ENCODE measurements at places on chromosomes 5 and 9.
A peak's percentile ranks its signal among the peaks of the same experiment; 100 is the strongest.

DNA sequence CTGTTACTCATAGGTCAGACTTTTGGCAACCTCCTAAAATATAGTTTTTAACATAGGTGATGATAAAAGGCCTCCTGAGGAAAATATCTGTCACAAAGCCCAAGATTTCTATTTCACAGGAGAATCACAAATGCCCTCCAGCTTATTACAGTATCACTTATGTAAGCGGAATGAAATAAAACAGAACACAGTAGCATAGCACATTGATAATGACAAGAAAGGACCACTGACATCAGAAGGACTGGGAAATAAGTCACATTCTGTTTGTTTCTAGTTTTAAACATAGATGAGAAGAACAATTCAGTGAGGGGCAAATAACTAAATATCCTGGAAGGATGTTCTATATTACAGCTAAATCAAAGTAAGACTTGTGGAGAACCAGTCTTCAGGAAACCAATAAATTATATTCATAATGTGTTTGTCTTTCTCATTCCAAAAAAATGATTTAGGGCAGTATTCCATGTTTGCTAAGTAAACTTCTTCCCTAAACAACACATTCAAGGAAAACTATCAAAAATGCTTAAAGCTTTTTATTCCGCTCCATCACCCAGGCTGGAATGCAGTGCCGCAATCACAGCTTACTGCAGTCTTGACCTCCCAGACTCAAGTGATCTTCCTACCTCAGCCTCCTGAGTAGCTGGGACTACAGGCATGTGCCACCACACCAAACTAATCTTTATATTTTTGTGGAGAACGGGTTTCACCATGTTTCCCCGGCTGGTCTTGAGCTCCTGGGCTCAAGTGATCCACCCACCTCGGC lies 20.8 kb upstream of the CTNNAL1 start:
- DNase-seq: no peak

GRCh38 chr5:177369645-177370440 lies 12.1 kb downstream of the RGS14 start:
- no peak for DNase-seq

- DNase-seq: no peak
Measured at GRCh38 chr9:136899196-136899595, 12.9 kb downstream of the TRAF2 start.

GRCh38 chr5:102760815-102761214 lies 5.7 kb downstream of the PAM start:
- DNase-seq: no peak

GRCh38 chr9:136451221-136451877 lies 11.7 kb upstream of the INPP5E start:
- DNase-seq: no peak

GRCh38 chr5:131496400-131496713 lies 138.7 kb downstream of the RAPGEF6 start:
- DNase-seq: peak; percentile 60

GRCh38 chr5:144487207-144487606 lies 316.5 kb downstream of the KCTD16 start:
- no peak for DNase-seq

GRCh38 chr5:132294728-132295504 lies 722 bp downstream of the SLC22A4 start:
- peak; percentile 91 for DNase-seq

- no peak for DNase-seq
Measured at GRCh38 chr5:9431496-9432258, 114.2 kb downstream of the SEMA5A start.

DNA sequence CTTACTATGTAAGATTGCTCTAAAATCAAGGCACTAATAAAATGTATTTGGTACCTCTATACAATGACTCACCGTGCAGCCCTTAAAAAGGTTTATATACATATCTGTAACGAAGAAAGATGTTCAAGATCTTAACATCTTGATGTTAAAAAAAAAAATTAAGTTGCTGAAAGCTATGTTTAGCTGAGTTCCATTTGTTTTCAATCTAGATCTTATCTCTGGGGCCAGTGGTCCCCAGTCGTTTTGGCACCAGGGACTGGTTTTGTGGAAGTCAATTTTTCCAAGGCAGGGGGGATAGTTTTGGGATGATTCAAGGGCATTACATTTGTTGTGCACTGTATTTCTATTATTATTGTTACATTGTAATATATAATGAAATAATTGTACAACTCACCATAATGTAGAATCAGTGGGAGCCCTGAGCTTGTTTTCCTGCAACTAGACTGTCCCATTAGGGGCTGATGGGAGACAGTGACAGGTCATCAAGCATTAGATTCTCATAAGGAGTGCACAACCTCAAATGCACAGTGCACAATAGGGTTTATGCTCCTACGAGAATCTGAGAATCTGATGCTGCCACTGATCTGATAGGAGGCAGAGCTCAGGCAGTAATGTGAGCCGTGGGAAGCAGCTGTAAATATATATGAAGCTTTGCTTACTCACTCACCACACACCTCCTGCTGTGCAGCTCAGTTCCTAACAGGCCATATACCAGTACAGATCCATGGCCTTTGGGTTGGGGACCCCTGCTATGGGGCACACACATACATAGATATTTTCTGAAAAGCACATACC lies 27.6 kb upstream of the TSLP start:
- DNase-seq: no peak

GRCh38 chr9:136140966-136141365 lies 22.3 kb upstream of the TMEM250 start:
- DNase-seq: no peak

DNA sequence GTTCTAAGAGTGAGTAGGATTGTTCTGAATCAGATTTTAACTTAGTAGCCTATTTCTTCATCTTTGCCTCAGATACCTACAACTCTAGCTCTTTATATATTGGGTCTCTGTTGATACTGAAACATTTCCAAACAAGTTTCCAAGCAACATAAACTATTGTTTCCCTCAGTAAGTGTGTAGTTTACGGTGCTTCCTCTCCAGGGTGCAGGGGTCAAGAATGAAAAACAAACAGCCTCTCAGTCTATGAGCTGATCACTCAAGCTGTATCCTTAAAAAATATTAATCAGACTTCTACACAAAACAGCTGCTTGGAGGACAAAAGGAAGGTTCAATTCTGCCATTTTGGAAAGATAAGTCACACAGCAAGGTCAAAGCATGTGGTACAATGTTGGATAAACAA lies 75.0 kb downstream of the ADAMTS12 start:
- DNase-seq: no peak

DNA sequence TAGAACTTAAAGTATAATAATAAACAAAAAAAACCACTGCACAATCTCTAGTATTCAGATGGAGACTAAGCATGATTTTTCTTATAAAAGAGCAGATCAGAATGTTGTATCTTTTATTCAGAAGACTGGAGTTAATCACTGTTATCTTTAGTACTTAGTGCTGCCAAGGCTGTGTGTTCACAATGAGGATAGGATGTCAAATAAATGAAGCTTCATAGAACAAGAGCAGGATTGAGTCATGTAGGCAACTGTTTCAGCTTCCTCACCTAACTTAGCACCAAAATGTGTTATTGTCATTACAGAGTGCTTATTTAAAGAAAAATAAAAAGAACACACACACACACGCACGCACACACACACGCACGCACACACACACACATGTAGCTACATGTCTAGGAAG lies 58.1 kb upstream of the CDKN2B start:
- no peak for DNase-seq

DNA sequence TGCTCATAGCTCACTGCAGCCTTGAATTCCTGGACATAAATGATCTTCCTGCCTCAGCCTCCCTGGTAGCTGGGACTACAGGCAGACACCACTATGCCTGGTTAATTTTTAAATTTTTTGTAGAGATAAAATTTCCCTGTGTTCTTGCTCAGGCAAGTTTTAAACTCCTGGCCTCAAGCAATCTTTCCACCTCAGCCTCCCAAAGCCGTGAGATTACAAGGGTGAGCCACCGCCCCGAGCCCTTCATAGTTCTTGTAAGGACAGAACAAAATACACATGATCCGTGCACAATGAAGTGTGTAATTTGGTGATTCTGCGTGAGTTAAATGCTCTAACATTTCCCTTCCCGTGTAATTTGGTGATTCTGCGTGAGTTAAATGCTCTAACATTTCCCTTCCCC lies 27.7 kb upstream of the MYO10 start:
- no peak for DNase-seq

DNA sequence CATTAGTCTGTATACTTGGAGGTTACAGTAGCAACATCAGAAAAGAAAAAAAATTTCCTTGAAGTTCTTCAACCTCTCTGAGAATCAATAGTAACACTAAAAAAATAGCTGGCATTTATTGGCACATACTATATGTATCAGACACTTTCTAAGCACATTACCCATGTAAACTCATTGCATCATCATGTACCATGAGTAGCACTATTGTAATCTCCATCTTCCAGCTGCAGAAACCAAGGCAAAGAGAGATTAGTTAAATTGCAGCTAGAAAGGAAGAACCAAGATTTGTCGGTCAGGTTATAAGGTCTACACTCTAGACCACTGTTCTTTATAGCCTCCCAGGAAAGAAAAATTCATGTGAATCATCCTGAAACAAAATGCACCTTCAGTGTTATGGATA lies 31.4 kb upstream of the RAB3C start:
- DNase-seq: no peak

DNA sequence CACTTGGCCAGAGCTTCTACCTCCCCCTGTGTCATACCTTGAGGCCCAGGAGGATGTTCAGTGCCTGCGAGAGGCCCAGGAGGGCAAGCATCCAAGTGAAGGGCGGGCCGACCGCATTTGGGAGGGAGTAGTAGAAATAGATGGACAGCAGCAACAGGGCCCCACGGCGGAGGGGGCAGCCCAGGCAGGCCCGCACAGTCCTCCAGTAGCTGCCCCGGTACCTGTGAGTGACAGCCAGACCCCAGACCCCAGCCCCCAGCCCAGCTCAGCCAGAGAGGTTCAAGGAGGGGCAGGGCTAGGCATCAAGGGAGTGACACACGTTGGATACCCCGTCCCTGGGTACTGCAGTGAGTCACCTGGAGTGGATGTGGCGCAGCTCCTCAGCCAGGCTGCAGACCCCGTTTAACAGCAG lies 1.4 kb downstream of the STING1 start:
- no peak for DNase-seq

- peak; percentile 8 for DNase-seq
Measured at GRCh38 chr5:55338092-55338613, 30.4 kb downstream of the MTREX start.

DNA sequence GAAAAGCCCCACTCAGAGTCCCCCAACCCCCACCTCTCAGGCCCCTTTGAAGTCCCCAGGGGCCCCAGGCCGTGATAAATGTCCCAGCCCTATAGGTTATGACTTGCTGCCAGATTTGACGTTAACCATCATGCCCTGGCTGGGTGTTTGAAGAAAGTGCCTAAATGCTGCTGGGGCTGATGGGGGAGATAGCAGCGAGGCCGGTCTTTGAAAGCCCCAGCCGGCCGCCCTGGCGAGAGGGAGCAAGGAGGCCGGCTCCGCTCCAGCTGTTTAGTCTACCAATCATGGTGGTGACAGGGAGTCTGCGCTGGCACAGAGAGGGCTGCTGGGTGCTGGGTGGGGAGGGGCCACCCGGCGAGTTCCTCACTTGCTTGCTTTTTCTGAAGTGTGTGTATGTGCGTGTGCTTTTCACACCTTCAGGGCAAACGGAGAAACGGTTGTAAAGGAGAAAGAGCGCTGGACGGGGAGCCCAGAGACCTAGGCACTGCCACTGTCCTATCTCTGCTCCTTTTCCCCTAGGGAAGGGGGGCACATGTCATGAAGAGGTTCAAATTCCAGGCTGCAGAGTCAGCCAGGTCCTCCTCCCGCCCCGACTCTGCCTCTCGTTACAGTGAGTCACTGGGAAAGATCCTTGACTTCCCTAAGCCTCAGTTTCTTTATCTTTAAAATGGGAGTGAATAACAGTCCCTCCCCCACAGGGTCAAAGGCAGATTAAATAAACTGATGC lies 126.1 kb upstream of the HAND1 start:
- DNase-seq: no peak

- no peak for DNase-seq
Measured at GRCh38 chr5:407801-408268, 35.1 kb upstream of the EXOC3 start.

- DNase-seq: no peak
Measured at GRCh38 chr5:146482775-146483174, 33.2 kb downstream of the GPR151 start.

DNA sequence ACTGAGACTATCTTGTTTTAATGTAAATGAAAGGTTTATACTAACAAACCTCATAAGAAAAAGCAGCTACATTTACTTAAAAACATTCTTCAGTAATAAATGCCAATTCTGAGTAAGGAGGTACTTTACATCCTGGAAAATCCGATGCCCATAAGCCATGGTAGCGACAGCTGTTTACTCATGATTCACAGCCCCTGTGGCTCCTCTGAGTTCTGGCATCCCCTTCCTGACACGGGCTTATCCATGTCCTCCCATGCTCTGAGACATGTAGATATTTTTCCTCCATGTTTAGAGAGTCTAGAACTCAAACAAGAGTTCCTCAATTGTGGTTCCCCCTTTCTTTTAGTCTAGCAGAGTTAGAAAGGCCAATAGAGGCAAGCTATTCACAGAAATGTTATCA lies 63.1 kb upstream of the DEPDC1B start:
- DNase-seq: no peak

DNA sequence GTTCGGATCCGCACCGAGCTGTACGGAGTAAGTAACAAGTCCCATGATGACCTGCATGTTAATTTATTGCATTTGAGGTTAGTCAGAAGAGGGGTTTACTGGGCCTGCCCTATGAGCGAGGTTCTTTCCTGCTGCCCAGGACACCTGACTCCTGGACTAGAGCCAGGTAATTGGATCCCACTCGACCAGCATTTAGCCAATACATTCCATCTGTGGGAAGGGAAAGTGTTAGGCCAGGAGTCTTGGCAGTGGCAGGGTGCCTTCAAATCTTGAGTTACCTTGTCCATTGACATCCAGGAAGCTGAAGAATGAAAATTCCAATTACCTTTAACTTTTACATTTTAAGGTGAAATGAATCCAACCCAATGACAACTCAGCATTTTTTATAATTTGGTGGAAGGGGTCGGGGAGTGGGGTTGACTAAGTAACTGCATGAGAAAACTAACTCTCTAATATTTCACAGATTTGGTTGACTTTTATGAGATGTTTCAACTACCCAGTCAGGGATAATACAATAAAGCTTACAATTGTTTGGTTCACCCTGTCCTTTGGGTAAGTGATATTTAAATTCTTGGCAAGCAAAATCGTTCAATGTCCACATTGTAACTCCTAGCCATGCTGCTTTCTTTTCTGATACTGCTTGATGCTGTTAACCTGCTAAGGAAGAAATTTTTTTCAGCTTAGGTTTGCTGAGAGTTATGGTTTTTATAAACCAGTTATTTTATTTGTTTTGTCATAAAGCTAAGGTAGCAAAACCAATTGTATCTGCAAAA lies 111.6 kb upstream of the IQGAP2 start:
- DNase-seq: no peak

DNA sequence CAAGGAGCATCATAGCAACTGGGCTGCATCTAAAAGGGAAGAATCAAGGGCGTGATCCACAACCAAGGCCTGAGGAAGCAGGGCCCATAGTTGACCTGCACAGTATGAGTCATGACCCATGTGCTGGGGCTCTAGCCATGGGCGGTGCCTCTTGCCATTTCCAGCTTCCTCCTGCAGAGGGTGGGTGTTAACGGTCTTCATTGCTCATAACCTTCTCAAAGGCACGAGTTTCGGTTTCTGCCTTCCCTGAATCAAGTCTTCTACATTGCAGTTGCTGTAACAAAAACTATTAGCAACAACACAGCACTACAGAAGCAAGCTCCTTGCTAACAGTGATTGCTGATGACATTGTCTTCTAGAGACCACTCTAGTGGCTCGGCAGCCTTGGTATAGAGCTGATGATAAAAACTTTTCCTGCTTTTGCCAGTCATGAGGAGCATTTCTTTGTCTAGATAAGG lies 66.9 kb downstream of the CTSL start:
- DNase-seq: peak; percentile 96

- DNase-seq: no peak
Measured at GRCh38 chr5:179720222-179720621, 12.4 kb upstream of the MAML1 start.
